Esophagus muscularis mucosa (tissue), 4 donors: ENCODE measurements at places on chromosomes 16 and 17. TPM values are rescaled to one million over a fixed set of nuclear protein-coding genes. Genes with fewer than 3 reads are reported as not detected.

DNA sequence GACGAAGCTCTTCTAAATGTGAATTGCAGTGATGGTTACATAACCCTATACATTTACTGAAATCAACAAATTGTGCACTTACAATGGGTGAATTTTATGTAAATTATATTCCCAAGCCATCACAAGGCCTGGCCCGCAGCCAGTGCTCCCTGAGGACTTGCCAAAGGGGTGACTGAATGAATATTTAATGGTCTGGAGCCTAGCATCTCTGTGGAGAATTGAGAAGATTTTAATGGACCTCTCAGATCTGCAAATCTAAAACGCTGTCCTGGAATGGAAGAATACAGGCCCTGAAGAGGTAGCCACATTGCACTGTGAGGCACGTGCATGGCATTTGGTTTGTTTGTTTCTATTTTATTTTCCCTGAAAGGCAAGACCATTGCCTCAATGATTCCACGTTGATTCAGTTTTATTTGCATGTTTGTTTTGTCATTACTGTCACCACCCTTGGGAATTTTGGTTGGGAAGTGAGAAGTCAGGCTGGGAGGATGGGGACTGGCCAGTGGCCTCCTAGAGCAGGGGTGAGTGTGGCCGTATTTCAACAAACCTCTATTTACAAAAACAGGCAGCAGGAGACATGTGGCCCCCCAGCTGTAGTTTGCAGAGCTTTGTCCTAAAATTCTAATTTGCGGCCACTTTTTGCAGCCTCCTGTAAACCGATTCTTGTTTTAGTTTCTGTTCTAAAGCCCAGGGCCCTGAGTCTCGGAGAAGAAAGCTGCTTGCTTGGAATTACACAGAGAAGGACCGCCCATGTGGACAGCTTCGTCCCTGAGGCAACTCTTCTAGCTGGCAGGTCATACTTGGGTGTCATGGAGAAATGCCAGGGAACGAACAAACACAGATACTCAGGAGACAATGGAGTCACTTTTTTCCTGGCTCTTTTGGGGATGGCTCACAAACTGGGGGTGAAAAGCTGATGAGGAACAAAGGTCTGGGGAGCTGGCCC, 40.5 kb upstream of the GCSH start:
- no peak overlapping the region for H3K4me3 ChIP-seq
- H3K36me3 ChIP-seq: no peaks in the 10 kb centered on the region
- no peak for DNase-seq
- H3K4me1 ChIP-seq: peaks cover 8% of the 10 kb centered on the region
- H3K27me3 ChIP-seq: no peaks in the 10 kb centered on the region

- no peaks in the 10 kb centered on the region for H3K27me3 ChIP-seq
- no peak for DNase-seq
- H3K36me3 ChIP-seq: peaks cover 12% of the 10 kb centered on the region
- H3K4me3 ChIP-seq: no peak overlapping the region
Measured at GRCh38 chr17:32936894-32937500, 9.0 kb downstream of the TMEM98 start.

The FOXO3B gene
- 8.4 TPM for total RNA-seq

The RUNDC3A gene
- 1.6 TPM for total RNA-seq

DNA sequence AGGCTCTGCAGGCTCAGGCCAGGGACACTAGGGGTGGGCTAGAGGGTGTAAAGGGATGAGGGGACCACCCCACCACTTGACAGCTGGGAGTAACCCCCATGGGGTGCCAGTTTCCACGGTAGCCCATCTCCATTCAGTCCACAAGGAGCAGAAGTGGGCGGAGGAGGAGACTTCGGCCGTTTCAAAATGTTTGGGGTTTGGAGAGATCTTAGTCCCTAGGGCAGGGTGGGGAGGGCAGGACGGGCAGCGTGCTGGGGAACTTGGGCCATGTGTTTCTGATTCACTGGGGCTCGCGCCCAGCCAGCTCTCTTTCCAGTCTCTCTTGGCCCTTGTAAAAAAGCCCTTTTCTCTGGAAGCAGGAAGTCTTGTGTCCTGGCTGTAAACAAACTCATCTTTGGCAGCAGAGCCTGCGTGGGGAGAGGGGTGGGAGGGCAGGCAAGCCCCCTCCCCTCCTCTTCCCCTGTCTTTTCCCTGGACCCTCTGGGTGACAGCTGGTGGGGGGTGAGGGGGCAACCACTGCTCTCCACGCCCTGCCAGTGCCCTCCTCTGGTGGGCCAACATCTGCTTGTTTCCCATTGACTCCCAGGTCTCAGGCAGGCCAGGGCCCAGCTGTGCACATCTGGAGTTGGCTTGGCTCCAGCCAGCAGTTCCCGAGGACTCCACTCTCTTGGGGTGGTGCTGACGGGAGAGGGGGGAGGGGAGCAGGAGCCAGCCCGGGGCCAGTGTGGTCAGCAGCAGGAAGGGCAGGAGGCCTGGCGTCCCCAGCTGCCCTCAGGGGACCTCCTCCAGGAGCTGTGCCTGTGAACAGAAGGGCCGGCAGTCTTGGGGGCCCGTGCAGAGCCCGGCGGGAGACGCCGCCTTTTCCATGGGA, 8.1 kb downstream of the CYGB start:
- peaks cover 3% of the 10 kb centered on the region for H3K36me3 ChIP-seq
- peak overlapping the region; percentile 90 for H3K27ac ChIP-seq
- peak overlapping the region; percentile 18 for H3K4me3 ChIP-seq

DNA sequence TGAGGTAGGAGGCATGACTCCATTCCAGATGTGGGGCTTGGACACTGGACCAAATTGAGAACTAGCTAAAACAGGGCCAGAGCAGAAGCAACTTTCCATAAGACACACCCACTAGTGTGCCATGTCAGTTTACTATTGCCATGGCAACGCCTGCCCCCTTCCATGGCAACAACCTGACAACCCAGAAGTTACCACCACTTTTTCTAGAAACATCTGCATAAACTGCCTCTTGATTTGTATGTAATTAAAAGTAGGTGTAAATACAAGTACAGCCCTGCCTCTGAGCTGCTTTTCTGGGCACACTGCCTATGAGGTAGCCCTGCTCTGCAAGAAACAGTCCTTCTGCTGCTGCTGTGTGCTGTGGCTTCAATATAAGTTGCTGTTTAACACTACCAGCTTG, 19.5 kb upstream of the SCNN1B start:
- no peaks in the 10 kb centered on the region for H3K27me3 ChIP-seq
- no peaks in the 10 kb centered on the region for H3K36me3 ChIP-seq
- H3K27ac ChIP-seq: no peak overlapping the region

The RGS9 gene
- total RNA-seq: 29.1 TPM

The ITGAL gene
- total RNA-seq: 2.7 TPM

DNA sequence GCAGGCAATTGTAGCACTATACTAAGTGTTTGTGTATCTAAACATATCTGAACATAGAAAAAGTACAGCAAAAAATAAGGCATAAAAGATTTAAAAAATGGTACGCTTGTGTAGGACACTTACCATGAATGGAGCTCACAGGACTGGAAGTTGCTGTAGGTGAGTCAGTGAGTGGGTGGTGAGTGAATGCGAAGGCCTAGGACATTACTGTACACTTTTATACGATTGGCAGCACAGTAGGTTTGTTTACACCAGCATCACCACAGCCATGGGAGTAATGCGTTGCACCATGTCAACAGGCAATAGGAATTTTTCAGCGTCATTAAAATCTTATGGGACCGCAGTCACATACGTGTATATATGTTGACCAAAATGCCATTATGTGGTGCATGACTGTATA, 45.6 kb downstream of the DNAH9 start:
- no peak overlapping the region for H3K4me3 ChIP-seq
- DNase-seq: no peak
- no peaks in the 10 kb centered on the region for H3K36me3 ChIP-seq
- no peak overlapping the region for H3K27ac ChIP-seq
- H3K4me1 ChIP-seq: peaks cover 8% of the 10 kb centered on the region
- peaks cover 6% of the 10 kb centered on the region for H3K27me3 ChIP-seq

DNA sequence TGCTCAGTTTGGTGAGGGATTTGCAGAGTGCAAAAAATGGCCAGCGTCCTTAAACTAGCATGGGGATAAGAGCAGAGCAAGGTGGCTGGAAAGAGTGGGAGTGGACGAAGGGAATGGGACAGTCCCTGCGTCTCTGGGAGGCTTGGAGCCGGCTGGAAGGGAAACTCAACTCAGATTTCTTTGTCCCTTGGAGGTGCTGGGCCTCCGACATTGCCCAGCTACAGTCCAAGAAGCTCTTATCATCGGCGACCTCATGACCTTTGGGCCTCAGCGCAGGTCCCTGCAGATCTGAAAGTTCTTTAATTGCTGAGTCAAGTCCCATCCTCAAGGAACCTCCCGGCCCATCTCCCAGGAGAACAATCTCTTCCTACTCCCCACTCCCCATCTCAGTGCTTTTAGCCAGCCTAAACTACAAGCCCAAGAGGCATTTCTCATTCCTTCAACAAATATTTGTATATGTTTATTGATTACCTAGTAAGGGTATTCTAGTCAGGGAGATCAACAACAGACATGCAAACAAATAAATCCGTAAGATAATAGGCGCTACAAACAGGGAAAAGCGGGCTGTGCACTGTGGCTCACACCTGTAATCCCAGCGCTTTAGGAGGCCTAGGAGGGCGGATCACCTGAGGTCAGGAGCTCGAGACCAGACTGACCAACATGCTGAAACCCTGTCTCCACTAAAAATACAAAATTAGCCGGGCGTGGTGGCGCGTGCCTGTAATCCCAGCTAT, 985 bp upstream of the TMEM107 start:
- H3K27ac ChIP-seq: peak overlapping the region; percentile 84
- no peaks in the 10 kb centered on the region for H3K27me3 ChIP-seq
- DNase-seq: no peak
- H3K4me3 ChIP-seq: peak overlapping the region; percentile 81
- H3K4me1 ChIP-seq: peaks cover 42% of the 10 kb centered on the region

- H3K36me3 ChIP-seq: no peaks in the 10 kb centered on the region
- H3K27ac ChIP-seq: no peak overlapping the region
- H3K4me1 ChIP-seq: no peaks in the 10 kb centered on the region
Measured at GRCh38 chr16:17657045-17657444, 186.3 kb upstream of the XYLT1 start.

GRCh38 chr17:68418876-68419275, 38.4 kb downstream of the WIPI1 start:
- no peak overlapping the region for H3K4me3 ChIP-seq
- no peak for DNase-seq
- peaks cover 26% of the 10 kb centered on the region for H3K36me3 ChIP-seq
- no peak overlapping the region for H3K27ac ChIP-seq
- no peaks in the 10 kb centered on the region for H3K27me3 ChIP-seq
- no peaks in the 10 kb centered on the region for H3K4me1 ChIP-seq

GRCh38 chr16:63497408-63497807, 1461.2 kb upstream of the CDH8 start:
- H3K27me3 ChIP-seq: no peaks in the 10 kb centered on the region
- H3K4me3 ChIP-seq: no peak overlapping the region
- no peak for DNase-seq

DNA sequence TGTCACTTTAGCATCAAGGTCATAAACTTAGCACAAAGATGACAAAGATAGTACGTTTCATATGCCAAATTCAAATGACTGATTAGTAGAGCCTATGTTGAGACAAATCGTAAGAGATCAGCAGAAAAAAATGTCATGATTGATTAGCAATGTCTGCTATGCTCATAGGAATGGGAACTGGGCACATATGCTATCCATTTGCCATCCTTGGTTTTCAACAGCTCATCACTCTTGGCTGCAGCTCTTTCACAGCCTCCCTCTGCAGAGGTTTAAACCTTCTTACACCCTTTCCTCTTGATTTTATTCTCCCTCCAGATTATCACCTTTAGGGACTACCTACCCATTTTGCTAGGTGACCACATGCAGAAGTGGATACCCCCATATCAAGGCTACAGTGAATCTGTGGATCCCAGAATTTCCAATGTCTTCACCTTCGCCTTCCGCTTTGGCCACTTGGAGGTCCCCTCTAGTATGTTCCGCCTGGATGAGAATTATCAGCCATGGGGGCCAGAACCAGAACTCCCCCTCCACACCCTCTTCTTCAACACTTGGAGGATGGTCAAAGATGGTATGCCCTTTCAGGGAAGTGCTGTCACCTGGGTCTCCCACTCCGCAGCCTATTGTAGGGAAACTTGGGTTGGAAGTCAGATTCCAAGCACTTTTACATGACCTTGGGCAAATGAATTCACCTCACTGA, 16.2 kb downstream of the MPO start:
- H3K36me3 ChIP-seq: no peaks in the 10 kb centered on the region
- H3K27me3 ChIP-seq: no peaks in the 10 kb centered on the region
- H3K4me3 ChIP-seq: no peak overlapping the region
- H3K4me1 ChIP-seq: no peaks in the 10 kb centered on the region
- peak; percentile 75 for DNase-seq

DNA sequence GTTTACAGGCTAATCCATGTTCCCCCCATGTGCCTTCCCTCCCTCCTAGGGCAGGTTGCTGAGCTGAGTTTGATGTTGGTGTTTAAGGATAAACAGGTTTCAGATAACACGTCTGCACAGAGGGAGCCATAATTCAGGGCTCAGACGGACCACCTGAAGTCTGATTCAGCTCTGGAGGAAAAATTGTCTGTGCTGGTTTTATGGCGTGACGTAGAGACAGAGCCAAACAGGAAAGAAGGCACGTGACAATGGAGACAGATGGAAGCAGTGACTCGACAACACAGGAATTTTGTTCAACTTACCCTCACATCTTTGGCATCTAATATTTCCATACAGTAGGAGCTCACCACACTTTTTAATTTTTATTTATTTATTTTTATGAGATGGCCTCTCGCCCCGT, 10.7 kb upstream of the USP10 start:
- H3K4me3 ChIP-seq: no peak overlapping the region
- no peak overlapping the region for H3K27ac ChIP-seq
- no peaks in the 10 kb centered on the region for H3K4me1 ChIP-seq
- H3K36me3 ChIP-seq: no peaks in the 10 kb centered on the region

The MYH3 gene
- total RNA-seq: 2.4 TPM

GRCh38 chr17:73324160-73324475, 12.3 kb upstream of the CDC42EP4 start:
- H3K27ac ChIP-seq: no peak overlapping the region
- H3K27me3 ChIP-seq: no peaks in the 10 kb centered on the region
- no peak for DNase-seq
- no peaks in the 10 kb centered on the region for H3K36me3 ChIP-seq

GRCh38 chr17:62614142-62614541, 13.3 kb upstream of the MRC2 start:
- no peaks in the 10 kb centered on the region for H3K27me3 ChIP-seq
- H3K4me3 ChIP-seq: no peak overlapping the region
- H3K36me3 ChIP-seq: peaks cover 16% of the 10 kb centered on the region
- H3K27ac ChIP-seq: no peak overlapping the region
- no peak for DNase-seq

GRCh38 chr17:5788266-5788900, 204.1 kb upstream of the NLRP1 start:
- H3K4me1 ChIP-seq: no peaks in the 10 kb centered on the region
- H3K4me3 ChIP-seq: no peak overlapping the region
- no peaks in the 10 kb centered on the region for H3K36me3 ChIP-seq
- H3K27ac ChIP-seq: no peak overlapping the region

- no peaks in the 10 kb centered on the region for H3K27me3 ChIP-seq
- no peak for DNase-seq
- peaks cover 91% of the 10 kb centered on the region for H3K4me1 ChIP-seq
- peak overlapping the region; percentile 68 for H3K27ac ChIP-seq
Measured at GRCh38 chr16:15966420-15966819, 17.0 kb downstream of the ABCC1 start.

- H3K36me3 ChIP-seq: no peaks in the 10 kb centered on the region
- no peaks in the 10 kb centered on the region for H3K27me3 ChIP-seq
- H3K27ac ChIP-seq: no peak overlapping the region
- no peak for DNase-seq
- peaks cover 3% of the 10 kb centered on the region for H3K4me1 ChIP-seq
Measured at GRCh38 chr16:24854607-24855171, 8.9 kb downstream of the SLC5A11 start.

The MT1F gene
- total RNA-seq: 7.1 TPM

The NUBP1 gene
- total RNA-seq: 17.4 TPM

The KCNG4 gene
- total RNA-seq: not detected

The KRT31 gene
- not detected for total RNA-seq
